Inflammatory macrophage treated with lipopolysaccharide for 1 hour (primary cell): ENCODE measurements at places on chromosomes 12 and 14.

DNA sequence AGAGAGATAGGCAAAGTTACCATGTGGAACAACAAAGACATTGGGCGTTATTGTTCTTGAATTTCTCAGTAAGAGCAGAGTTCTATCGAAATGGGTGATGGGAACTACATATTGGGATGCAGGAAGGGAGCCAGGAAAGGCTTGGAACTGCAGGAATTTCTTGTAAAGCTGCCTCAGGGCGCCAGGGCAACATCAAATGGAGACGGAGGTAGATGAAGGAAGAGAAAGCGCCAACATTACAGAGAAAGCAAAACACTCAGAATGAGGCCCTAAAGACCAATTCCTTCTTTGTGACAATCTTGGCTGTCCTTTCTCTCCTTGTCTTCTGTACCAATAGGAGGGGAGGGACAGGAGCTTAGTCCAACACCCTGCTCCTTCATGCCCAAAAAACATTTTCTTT lies 148.4 kb downstream of the RPAP3 start:
- no peak for DNase-seq

- no peak for DNase-seq
Observed at GRCh38 chr14:78081245-78081644, 88.9 kb upstream of the NRXN3 start.

- DNase-seq = no peak
Observed at GRCh38 chr12:47707905-47708543, 2.2 kb upstream of the RPAP3 start.

DNA sequence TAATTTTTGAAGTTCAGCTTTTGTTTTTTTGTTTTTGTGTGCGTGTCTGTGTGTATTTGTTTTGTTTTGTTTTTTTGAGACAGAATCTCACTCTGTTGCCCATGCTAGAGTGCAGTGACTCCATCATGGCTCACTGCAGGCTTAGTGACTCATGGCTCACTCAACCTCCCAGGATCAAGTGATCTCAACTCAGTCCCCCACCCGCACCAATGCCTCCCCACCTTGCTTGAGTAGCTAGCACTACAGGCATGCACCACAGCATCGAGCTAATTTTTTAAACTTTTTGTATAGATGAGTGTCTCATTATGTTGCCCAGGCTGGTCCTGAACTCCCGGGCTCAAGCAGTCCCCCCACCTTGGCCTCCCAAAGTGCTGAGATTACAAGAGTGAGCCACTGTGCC lies 981.4 kb downstream of the BCL11B start:
- DNase-seq = no peak

GRCh38 chr14:53495846-53496343 lies 342.8 kb upstream of the DDHD1 start:
- DNase-seq = no peak

DNA sequence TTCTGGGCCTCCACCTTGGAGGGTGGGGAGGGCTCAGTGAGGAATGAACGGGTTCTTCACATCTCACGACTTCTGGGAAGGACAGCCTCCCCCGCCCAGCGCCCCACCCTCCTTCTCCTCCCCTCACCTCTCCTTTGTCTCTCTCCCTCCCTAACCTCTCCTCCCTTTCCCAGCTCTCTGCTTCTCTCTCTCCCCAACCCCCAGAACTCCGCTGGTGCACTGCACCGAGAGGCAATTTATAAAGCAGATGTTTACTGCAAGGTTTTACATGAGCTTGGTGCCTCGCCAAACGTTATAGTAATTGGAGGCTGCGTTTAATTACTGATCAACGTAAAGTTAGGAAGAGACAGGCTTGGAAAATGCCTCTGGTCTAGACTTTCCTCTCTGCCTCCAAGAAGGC lies 42.9 kb upstream of the FAM222A start:
- DNase-seq = no peak

- no peak for DNase-seq
Observed at GRCh38 chr12:10873378-10873777, 10.7 kb downstream of the PRH1 start.
